ENCODE measurements at places on chromosomes 7 and 10. TPM values are rescaled to one million over a fixed set of nuclear protein-coding genes. Genes with fewer than 3 reads are reported as not detected.

The P4HA1 gene
- total RNA-seq: 28.3 TPM

DNA sequence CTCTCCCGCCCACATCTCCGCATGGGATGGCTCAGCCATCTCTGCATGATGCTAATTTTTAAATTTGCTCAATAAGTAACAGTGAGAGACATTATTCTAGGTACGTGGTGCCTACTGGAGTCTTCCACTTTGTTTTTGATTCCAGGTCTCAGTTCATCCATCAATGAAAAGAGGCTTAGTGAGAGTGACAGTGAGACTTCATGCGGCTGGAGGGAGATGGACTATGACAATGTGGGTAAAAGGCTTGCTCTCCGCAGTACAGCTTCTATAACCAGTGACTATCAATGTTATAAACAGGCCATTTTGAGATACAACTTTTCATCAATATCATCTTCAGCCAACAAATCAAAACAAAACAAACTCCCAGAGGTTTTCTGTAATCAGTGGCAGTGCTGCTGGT, 563.4 kb upstream of the MKI67 start:
- DNase-seq: no peak

DNA sequence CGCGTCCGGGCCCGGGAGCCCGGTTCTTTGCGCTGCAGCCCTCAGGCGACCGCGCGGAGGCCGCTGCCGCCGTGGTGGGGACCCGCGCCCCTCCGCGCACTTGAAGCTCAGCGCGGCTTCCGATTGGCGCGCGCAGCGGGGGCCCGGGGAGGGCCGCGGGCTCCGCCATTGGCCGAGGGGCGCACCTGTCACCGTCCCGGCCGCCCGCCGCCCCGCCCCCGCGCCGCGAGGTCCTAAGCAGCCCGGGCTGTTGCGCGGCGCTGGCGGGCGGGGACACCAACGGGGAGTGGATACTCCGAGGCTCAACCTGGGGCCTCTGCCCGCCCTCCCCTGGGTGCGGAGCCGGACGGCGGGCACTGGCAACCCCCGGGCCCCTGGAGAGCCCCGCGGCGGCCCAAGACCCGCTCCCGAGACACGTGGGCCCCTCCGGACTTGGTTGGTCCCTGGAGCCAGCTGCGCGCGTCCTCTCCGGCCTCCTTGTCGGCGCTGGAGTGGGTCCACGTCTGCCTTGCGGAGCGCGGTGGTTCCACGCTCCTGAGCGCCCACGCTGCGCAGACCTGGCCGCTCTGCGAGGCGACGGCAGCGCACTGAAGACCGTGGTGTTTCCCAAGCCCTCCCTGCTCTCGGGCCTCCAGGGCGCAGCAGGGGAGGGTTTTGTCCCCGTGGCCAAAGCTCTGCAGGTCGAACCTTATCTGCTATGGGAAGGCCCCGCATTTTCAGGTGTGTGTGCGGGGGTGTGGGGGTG, at the start of gene MNX1:
MNX1 (minus strand) TSS at position 76 of the 745 bp plus-strand sequence. CDS start 313 bp downstream, outside the sequence.
- no peak for DNase-seq

DNA sequence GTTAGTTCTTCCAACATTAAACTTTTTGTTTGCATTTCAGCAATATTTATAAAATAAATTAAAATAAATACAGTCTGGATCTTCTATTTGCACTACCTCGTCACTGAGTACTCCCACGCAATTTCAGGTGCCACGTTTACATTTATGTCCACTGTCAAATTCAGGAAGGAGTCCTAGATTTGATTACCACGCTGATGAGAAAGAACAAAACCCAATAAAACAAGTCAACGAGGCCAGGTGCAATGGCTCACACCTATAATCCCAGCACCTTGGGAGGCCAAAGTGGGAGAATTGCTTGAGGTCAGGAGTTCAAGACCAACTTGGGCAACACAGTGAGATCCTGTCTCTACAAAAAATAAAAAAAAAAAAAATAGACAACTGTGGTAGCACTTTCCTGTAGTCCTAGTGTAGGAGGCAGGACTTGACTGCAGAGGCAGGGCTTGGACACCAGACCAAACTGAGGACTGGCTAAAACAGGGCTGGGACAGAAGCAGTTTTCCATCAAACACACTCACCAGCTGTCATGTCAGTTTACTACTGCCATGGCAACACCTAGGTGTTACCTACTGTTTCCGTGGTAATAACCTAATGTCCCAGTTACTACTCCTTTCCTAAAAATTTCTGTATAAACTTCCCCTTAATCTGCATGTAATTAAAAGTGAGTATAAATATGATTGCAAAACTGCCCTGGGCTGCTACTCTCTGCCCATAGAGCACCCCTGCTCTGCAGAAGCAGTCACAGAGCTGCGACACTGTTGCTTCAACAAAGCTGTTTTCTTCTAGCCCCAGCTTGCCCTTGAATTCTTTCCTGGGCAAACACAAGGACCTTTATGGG, 341.7 kb downstream of the PARD3 start:
- no peak for DNase-seq

- no peak for DNase-seq
These were observed 167.7 kb upstream of the ADO start for GRCh38 chr10:62636825-62637248.

DNA sequence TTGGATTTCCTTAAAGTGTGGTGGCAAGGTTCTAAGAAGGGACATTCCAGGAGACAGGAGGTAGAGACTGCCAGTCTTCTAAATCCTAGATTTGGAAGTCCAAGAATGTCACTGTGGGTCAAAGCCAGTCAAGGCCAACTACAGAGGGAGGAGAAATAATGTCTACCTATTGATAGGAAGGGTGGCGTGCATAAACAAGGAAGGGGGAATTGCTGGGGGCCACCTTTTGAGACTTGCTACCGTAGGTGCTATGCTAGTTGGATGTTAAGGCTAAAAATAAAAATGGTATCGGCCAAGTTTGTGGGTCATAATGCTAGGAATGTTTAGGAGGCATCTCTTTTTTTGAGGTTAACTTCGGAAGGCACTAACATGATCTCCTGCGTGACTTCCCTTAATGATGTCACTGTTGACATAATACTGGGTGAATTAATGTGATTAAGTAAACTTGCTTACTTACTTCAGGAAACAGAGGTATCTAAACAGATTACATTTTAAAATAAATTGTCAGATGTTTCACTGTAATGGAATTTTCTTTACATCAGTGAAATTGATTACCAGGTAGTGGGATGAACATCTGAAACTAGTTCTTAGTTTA, 4.8 kb downstream of the BTRC start:
- DNase-seq: no peak

DNA sequence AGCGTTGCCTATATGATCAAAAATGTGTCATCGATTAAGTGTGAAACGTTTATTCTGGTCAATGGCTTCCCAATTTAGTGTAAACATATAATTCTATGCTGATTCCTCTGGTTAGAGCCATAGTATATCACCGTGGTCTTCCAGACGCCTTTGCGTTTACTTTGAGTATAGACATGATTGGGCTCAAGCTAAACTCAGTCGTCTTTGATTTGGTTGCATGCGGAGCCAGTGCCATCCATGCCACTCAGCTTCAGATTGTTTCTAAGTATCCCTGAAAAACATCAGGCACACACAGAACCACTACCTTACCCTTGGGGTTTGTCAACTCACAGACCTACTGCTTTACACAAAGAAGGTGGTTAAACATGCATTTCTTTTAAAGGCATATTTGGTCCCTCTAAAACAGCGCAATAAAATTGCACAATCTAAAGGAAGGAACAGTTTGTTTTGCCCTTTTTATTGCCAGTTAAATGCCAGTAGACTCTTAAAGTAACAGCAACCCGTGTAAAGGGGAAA, 273.6 kb upstream of the KLF6 start:
- no peak for DNase-seq

Data from mesenteric fat pad (tissue), 1 donor.